Large intestine (tissue), 12 donors: ENCODE measurements at places on chromosomes 2 and 18.

DNA sequence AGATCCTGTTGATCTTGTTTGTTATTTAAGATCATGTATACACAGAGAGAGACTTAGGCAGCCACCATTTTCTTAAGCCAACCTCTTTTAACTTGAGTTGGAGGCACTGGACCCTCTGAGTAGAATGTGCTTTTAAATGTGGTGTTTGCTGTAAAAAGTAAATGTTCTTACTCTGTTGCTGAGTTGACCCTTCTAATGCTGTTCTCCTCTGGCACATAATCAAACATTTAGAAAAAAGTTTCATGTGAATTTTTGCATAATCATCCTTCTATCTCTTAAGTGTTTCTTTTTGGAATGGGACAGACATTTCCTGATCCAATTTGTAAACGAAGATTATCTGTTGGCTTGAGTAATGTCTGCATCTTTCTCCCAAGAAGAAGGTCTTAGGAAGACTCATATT lies 255.1 kb upstream of the ETAA1 start:
- no peak for DNase-seq

DNA sequence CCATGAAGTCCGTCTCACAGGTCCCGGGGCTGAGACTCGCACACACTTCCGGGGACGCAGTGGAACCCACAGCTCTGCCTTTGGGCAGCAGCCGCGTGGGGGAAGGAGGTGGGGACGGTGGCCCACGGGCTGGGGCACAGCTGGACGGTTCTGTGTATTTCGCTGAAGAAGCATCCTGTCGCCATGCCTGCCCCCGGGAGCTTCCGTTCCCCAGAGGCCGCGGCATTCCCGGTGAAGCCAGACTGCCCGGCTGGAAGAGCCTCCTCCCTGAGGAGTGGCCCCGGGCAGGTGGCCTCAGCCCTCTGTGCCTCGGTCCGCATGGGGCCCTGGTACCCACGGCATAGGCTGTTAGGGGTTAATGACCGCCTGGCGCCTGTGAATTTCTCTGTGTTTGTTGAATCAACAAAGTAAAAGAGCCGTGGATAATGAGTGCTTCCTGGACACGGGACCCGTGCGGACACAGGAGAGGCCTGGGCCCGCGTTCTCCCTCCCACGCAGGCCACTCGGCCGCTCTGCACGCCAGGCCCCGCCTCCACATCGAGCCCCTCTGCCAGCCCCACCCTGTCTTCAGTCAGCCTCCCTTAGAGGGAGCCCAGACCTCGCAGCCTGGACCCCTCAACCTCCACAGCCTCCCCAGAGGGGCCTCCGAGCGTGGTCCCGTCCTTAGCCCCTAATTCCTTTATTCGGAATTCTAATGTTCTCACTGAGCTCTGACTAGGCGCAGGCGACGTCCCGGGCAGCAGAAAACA lies 51.0 kb downstream of the KCNG2 start:
- no peak for DNase-seq

- DNase-seq, result no peak
Measured at GRCh38 chr2:50535971-50536759, 495.8 kb downstream of the NRXN1 start.

GRCh38 chr18:74949611-74950010 lies 259.3 kb downstream of the PTGR3 start:
- no peak for DNase-seq

- peak; percentile 96 for DNase-seq
Measured at GRCh38 chr18:22088029-22088428, 81.4 kb upstream of the GATA6 start.

DNA sequence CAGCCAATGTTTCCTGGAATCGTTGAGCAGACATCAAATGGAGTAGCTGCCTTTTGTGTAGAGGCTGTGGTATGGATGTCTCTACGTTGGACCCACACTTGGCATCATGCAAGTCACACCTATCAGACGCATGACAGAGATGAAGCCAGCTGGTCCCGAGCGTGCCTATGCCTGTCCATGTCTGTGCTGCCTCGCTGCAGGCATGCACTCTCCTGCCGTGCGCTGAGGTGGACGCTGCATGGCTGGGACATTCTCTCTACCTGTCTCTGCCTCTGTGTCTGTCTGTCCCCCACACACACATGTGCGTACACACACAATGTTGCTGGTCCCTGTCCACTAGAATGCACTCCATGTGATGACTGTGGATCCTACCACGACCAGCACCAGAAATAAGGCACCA lies 514.2 kb upstream of the MYT1L start:
- no peak for DNase-seq

DNA sequence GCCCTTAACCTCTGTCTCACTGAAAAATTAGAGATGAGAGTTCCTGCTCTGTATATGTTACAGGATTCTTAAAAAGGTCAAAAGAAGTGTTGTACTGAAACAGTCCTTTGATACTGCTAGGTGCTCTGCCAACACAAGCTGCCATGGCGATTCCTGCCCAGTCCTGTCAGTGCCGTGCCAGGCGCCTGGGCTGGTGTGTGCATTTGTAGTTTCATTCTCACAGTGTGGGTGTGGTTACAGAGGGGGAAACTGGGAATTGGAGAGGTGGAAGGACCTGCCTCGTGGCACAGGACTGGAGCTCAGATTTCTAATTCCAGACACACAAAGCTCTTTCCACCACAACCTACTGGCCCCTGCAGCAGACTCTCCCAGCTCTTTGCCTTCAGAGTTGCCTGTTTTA lies 122.3 kb upstream of the RAB6C start:
- no peak for DNase-seq

DNA sequence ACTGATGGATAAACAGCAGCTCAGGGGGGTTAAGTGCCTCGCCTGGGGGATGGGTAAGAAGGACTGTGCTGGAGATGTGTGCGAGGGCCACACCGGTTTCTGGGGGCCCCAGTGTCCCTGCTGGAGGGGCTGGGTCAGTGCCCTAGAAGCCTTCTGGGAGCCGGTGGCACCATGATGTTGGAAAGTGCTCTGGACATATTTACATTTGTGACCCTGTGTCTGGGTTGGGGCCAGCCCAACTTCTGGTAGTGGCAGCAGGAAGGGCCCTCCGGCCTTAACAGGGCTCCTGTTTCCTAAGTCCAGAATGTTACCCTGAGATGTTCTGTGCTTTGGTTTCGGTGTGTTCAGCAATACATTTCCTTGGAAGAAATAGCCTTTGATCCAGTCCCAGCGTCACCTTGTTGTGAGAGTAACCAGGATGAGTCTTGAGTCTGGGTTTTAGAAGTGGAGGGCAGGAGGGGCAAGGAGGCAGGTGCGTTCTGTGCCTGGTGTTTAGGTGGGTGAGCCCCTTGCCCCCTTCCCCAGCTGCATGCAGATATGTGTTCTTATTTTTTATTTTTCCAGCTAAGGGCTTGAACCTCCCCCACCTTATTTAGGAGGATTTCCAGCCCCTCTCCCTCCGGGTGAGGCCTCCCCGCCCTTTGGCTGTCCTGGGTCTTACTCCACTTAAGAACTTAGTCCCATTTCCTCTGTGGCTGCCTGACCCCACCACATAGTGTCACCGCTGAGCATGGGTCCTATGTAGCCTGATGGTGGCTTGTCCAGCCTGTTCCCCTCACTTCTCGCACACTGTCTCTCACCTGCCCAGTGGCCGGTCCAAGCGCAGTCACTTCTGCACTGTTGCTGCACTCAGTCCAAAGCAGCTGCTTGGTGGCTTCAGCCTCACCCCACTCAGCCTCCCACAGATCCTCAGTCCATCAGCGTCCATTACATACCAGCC lies 132.7 kb upstream of the HS6ST1 start:
- DNase-seq, result no peak

GRCh38 chr2:11248-11941 lies 34.9 kb downstream of the FAM110C start:
- no peak for DNase-seq

DNA sequence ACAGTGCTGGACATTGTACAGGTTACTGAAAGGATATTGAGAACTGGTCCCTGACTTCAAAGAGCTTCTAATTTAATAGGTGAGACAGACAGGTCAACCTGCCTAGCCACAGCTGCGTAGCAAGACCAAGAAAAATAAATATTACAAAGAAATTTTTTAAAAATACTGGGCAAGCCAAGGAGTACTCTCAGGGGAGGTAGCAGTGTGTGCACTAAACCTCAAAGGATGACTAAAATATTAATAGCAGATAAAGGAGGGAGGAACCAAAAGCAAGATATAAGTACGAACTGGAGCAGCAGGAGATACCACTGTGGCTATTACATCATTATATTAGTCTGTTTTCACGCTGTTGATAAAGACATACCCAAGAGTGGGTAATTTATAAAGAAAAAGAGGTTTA lies 14.9 kb downstream of the SCG2 start:
- DNase-seq, result no peak

- DNase-seq, result no peak
Measured at GRCh38 chr2:137969418-137969765, 5.1 kb downstream of the HNMT start.

- peak; percentile 36 for DNase-seq
Measured at GRCh38 chr2:46615986-46616485, 136.7 kb downstream of the TMEM247 start.

DNA sequence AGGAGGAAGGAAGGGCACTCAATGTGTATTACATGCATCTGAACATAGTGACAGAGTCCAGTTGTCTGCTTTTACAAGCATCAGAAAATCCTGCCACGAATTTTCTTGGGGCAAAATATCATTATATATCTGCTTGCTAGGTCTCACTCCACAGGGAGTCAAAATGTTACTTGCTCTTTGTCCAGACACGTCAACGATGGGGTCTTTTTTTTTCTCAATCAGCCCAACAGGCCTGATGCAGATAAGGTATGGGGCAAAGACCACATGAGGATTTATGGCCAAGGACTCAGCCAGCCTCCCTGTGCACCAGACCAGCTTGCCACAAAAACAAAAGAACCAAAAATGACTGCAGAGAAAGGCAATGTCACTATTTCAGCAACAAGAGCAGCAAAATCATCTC lies 323.4 kb upstream of the PKDCC start:
- peak; percentile 51 for DNase-seq

GRCh38 chr2:113083296-113083695 lies 15.5 kb downstream of the IL1F10 start:
- DNase-seq, result no peak

DNA sequence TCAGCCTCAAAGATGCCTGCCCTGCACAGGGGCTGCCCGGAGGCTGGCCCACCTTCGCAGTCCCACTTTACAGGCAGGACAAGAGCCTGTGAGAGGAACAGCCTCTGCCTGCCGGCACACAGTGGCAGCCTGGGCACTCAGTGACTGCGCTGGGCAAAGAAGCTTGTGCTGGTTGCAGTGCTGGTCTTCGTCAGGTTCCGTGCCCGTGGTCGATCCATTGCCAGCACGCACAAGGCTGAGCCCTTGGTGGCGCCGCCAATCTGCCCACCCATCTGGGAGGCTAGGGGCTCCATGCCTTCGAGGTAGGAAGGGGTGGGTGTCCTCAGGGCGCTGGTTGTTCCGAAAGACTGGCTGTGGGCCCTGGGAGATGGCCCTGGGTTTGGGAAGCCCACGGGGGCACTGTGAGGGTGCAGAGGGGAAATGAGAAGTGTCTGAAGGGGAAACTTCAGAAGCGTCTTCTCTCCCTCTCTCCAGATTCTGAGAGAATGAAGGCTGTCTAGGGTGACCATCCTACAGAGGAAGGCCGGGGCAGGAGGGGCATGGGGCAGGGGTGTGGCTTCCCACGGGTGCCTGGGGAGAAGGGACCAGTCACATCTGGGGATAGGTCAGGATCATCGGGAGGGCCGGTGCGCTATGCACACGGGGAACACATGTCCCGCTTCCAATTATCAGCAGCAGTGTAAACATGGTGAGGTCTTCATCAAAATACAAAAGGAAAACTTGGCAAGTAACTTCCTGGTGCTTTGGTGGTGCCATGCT lies 49.1 kb upstream of the HS6ST1 start:
- DNase-seq, result no peak

DNA sequence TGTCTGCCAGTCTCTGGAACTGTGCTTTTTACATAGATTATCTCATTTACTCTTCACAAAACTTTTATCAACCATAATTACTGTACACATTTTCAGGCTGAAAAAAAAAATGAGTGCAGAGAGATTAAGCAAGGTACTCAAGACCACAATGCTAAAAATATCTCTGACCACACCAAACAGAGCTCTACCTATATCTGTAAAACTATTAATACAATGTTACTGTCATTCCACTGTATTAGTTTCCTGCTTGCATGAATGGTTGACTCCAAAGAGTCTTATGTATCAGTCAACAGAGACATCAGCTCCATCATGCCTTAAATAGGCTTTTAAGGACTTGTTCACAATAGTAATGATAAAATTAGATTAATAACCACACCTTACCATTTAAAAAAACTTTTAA lies 134.7 kb upstream of the CCDC150 start:
- no peak for DNase-seq

DNA sequence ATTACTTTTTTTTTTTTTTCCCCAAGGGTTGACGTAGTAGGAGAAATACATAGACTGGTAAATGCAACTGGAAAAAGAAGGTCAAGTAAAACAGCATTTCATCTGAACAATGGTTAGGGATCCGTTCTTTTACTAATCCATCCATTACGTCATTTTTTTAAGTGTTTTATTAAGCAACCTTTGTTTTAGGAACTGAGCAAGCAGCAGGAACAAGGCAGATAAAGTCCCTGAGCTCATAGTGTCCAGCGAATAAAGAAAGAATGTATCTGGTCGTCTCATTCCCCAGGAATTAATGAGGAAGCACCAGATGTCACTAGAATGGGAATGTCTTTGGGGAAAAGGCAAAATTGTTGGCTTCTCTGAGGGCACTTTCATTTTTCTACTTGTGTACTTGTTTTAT lies 842.4 kb downstream of the TDRD15 start:
- no peak for DNase-seq

DNA sequence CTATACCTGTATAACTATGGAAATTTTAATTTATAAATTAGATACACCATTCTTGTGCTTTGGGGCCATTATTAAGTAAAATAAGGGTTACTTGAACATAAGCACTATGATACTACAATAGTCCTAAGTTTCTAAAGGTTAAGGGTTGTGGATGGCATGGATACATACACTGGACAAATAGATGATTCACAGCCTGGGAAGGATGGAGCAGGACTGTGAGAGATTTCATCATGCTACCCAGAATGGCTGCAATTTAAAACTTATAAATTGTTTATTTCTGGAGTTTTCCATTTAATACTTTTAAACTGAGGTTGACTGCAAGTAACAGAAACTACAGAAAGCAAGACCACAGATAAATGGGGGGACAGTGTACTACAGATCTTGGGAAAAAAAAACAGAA lies 295.8 kb upstream of the ZNF804A start:
- DNase-seq, result no peak

- DNase-seq, result peak; percentile 36
Measured at GRCh38 chr2:172106108-172106961, 3.6 kb upstream of the DLX2 start.

DNA sequence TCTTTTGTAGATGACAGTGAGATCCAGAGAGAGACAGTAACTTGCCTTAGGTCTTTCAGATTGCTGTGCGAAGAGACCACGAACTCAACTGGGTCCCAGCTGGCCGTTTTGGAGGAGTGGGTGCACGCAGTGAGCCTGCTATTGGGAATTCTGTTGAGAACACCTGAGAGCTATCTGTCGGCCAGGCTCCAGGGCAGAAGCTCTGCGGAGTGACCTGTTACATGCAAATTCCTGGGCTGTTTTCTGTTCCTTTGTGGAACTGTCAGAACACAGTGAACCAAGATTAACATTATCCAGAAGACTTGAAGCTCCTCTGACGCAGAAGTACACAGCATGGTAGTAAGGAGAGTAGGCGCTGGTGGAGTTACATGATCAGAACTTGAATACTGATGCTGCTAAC lies 99.5 kb upstream of the LMAN1 start:
- DNase-seq, result no peak
